ENCODE measurements at places on chromosomes 5 and 9.

GRCh38 chr5:95631991-95632675, 12.2 kb downstream of the GPR150 start:
- H3K27me3 ChIP-seq = no peaks in the 10 kb centered on the region
- H3K27ac ChIP-seq = no peak overlapping the region
- H3K4me3 ChIP-seq = no peak overlapping the region
- no peak for DNase-seq
- no peaks in the 10 kb centered on the region for H3K36me3 ChIP-seq

- peak; percentile 23 for DNase-seq
- no peaks in the 10 kb centered on the region for H3K36me3 ChIP-seq
- no peak overlapping the region for H3K27ac ChIP-seq
- no peaks in the 10 kb centered on the region for H3K27me3 ChIP-seq
- no peaks in the 10 kb centered on the region for H3K4me1 ChIP-seq
- no peak overlapping the region for H3K4me3 ChIP-seq
These were observed 193.1 kb upstream of the PTGER4 start for GRCh38 chr5:40486437-40487275.

GRCh38 chr9:86948074-86948929, 996 bp upstream of the GAS1 start:
- peak; percentile 79 for DNase-seq
- H3K27me3 ChIP-seq = no peaks in the 10 kb centered on the region
- H3K36me3 ChIP-seq = no peaks in the 10 kb centered on the region
- peak overlapping the region; percentile 80 for H3K4me3 ChIP-seq
- H3K27ac ChIP-seq = peak overlapping the region; percentile 92

GRCh38 chr5:14090290-14090689, 52.9 kb upstream of the TRIO start:
- no peak overlapping the region for H3K4me3 ChIP-seq
- no peak overlapping the region for H3K27ac ChIP-seq
- DNase-seq = no peak
- no peaks in the 10 kb centered on the region for H3K4me1 ChIP-seq

GRCh38 chr5:175878021-175878420, 6.6 kb downstream of the CPLX2 start:
- H3K36me3 ChIP-seq = no peaks in the 10 kb centered on the region
- peaks cover 92% of the 10 kb centered on the region for H3K27me3 ChIP-seq
- H3K27ac ChIP-seq = no peak overlapping the region
- peaks cover 11% of the 10 kb centered on the region for H3K4me1 ChIP-seq
- no peak overlapping the region for H3K4me3 ChIP-seq

DNA sequence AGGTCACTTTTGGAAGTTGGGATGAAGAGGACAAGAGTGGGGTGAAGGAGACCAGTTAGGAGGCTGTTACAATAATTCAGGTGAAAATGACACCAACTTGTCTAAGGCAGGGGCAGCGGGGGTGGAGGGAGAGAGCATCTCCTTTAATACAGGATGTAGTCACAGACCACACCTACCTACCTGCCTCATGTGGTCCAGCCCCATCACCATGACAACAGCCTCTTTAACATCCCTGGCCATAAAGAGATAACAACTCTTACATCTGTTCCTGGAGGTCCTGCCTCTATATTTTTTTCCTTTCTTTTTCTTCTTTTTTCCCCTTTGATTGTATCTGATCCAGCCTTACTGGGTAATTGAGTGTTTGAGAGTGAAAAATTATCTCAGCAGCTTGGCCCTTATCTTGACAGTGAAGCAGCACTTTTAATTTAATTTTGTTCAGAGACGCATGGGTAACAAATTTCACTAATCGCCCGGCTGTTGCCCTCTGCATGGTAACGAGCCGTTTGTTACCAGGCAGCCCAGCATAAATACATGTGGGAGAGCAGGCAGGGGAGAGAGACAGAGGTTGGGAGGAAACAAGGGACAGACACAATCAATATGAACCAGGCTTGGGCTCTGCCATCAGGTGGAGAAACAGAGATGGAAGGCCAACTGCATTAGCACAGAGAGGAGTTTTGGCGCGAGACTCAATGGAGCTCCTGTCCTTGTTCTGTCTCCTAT, 338.1 kb downstream of the ASTN2 start:
- no peaks in the 10 kb centered on the region for H3K4me1 ChIP-seq
- no peaks in the 10 kb centered on the region for H3K27me3 ChIP-seq
- no peak overlapping the region for H3K27ac ChIP-seq
- no peaks in the 10 kb centered on the region for H3K36me3 ChIP-seq
- no peak overlapping the region for H3K4me3 ChIP-seq

DNA sequence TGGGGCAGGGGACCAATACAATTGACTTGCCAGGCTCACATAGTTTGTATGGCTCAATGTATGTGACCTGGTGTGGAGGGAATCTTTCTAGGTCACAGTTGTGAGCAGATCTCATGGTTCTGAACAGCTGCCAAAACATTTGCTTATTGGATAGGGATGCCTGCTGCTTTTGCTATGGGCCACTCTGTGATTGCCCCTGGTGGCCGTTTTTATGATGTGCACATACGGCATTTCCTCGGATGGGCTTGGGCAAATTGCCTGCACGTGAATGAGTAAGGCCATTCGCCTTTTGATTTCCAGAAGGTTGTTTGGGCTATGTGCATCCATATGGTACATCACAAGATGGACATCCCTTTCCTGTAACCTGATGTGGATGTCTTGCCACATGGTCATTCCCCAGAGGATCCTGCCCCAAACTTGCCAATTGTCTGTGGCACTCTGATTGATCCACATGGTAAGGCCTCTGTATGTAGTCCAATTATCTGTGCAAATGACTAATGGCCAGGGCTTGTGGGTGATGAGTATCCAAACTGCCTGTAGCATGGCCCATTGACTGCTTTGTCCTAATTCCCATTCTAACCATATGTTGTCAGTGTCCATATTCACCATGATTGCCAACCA, 10.7 kb upstream of the SLC22A4 start:
- peaks cover 5% of the 10 kb centered on the region for H3K4me1 ChIP-seq
- no peaks in the 10 kb centered on the region for H3K27me3 ChIP-seq
- peak; percentile 22 for DNase-seq
- H3K4me3 ChIP-seq = no peak overlapping the region

- no peaks in the 10 kb centered on the region for H3K36me3 ChIP-seq
- DNase-seq = no peak
- H3K4me3 ChIP-seq = no peak overlapping the region
- H3K27me3 ChIP-seq = no peaks in the 10 kb centered on the region
- no peaks in the 10 kb centered on the region for H3K4me1 ChIP-seq
These were observed 24.6 kb upstream of the PTGER4 start for GRCh38 chr5:40655138-40655537.

DNA sequence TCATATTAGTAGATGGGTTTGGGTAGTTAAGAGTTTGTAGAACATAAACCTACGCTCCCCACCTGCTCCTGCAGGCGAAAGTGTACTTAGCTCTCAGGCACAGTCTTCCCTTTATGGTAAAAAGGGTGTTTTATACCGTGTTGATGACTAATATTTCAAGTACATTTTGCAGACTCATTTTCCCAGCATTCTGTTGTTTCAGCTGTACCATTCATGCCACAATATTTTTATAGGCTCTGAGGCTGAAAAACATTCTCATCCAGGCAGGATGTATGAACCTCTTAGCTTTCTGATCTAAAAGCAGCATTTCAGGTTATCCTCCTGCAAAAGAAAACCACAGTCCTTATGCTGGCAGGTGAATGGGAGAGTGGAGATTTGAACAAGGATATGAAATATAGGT, 231.4 kb downstream of the NR2F1-AS1 start:
- no peak overlapping the region for H3K4me3 ChIP-seq
- DNase-seq = no peak
- no peaks in the 10 kb centered on the region for H3K36me3 ChIP-seq
- H3K4me1 ChIP-seq = no peaks in the 10 kb centered on the region
- H3K27me3 ChIP-seq = no peaks in the 10 kb centered on the region
- no peak overlapping the region for H3K27ac ChIP-seq

GRCh38 chr5:17802256-17802655, 168.0 kb downstream of the TAF11L14 start:
- H3K27ac ChIP-seq = no peak overlapping the region
- no peaks in the 10 kb centered on the region for H3K27me3 ChIP-seq
- H3K36me3 ChIP-seq = no peaks in the 10 kb centered on the region
- no peaks in the 10 kb centered on the region for H3K4me1 ChIP-seq
- no peak overlapping the region for H3K4me3 ChIP-seq

- H3K27me3 ChIP-seq = no peaks in the 10 kb centered on the region
- no peak overlapping the region for H3K4me3 ChIP-seq
- no peaks in the 10 kb centered on the region for H3K36me3 ChIP-seq
- no peak for DNase-seq
- H3K27ac ChIP-seq = no peak overlapping the region
- H3K4me1 ChIP-seq = no peaks in the 10 kb centered on the region
These were observed 45.3 kb upstream of the ADAMTSL1 start for GRCh38 chr9:18428661-18429060.

DNA sequence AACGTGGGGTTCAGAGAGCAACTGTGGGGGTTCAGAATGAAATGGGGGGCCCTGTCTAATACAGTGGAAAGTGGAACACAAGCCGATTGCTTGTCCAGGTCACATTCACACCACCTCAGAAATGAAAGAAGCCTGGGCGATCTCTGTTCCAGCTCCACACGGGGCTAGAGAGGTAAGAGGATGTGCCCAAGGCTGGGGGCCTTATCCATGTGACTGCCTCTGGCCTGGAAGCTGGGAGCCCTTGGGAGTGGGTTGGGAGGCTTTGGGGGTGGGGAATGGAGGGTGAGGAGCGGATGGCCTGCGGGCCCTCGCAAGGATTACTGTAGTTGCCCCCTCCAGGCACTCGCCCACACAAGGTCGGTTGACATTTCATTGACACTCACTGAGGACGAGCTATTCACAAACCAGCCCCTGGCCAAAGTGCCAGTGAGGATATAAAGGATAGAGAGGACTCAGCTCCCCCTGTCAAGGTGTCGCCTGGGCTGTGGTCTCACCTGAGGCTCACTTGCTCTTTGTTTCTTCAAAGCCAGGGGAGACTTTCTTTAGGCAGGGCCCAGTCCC, 86.7 kb downstream of the LIFR start:
- no peaks in the 10 kb centered on the region for H3K27me3 ChIP-seq
- H3K4me1 ChIP-seq = peaks cover 21% of the 10 kb centered on the region
- no peak for DNase-seq
- H3K36me3 ChIP-seq = no peaks in the 10 kb centered on the region
- H3K27ac ChIP-seq = no peak overlapping the region
- no peak overlapping the region for H3K4me3 ChIP-seq

DNA sequence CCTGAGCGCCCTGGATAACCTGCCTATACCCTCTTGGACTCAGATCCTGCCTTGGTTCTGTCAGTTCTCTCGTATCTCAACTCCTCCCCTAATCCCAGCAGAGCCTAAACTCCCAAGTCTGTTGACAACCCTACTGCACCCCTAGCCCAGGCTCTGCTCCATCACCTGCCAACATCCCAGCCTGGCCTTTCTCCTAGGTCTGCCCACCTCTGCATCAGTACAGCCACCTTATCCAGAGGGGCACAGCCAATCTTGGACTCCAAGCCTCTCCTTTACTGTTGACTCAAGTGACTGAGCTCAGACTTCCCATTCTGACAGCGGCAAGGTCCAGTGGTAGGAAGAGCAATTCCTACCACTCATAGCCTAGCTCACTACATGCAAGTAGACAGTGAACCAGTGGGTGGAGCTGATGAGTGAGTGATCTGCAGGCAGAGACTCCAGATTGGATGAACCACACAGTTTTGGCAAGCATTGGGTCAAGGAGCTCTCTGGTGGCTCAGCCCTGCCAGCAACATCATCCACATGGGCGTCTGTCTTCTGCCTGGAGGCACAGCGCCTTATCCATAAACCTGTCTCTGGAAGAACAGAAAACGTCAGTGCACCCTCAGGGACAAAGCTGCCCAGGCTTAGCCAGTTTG, 26.5 kb downstream of the TRMO start:
- H3K4me1 ChIP-seq = peaks cover 5% of the 10 kb centered on the region
- peaks cover 35% of the 10 kb centered on the region for H3K36me3 ChIP-seq
- no peak overlapping the region for H3K27ac ChIP-seq
- no peaks in the 10 kb centered on the region for H3K27me3 ChIP-seq

DNA sequence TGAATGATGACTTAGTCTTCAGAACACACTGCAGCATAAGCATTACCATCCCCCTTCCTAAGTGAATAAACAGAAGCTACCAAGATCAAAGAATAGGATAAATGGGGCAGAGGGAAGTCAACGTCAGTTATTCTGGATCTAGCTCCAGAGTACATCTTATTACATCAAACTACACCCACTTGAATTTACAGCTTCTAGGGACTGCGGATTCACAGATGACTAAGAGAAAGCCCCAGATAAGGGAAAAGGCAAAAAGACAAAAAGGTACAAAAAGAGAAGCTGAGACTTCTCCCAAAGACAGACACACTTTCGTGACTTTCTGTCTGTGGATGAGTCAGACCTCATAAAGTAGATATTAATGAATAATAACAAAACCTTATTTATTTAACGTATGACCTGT, 457.9 kb upstream of the BRINP1 start:
- no peak overlapping the region for H3K27ac ChIP-seq
- DNase-seq = no peak
- H3K36me3 ChIP-seq = no peaks in the 10 kb centered on the region
- H3K4me3 ChIP-seq = no peak overlapping the region

DNA sequence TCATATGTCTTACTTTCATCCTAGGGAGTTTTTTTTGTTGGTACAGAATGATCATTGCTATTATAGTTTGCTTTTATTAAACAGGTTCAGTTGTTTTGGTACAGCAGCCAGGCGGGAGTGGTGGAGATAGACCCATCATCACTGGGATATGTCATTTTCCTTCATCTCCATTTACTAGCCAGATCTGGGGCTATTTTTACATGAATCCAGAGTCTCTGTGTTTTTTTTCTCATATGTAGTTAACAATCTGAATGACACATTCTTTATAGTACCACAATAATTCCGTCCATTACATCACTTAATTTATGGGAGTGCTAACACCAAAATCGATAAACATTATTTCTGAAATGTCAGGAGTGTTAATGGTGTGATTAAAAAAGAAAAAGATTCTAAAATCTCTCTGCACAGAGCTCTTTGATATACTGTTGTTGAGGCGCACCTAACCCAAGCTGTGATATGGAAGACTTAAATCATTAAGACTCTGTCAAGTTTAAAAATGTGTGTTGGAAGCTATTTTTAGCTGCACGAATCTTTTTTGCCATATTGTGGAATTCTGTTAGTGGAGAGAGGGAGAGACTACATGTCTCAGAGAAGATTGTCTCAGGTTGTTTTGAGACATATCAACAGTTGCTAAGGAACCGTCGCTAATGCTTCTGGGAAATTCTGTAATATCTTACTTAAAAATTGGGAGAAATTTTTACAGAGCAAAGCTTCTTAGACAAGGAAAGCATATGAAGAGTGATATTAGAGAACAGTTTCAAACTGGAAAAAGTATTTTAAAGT, 59.6 kb downstream of the RPS23 start:
- H3K27me3 ChIP-seq = no peaks in the 10 kb centered on the region
- H3K36me3 ChIP-seq = no peaks in the 10 kb centered on the region
- H3K4me1 ChIP-seq = no peaks in the 10 kb centered on the region
- H3K4me3 ChIP-seq = no peak overlapping the region
- no peak overlapping the region for H3K27ac ChIP-seq
- DNase-seq = no peak

- no peaks in the 10 kb centered on the region for H3K36me3 ChIP-seq
- peak overlapping the region; percentile 85 for H3K4me3 ChIP-seq
- peak; percentile 26 for DNase-seq
- H3K4me1 ChIP-seq = peaks cover 15% of the 10 kb centered on the region
These were observed 1.1 kb downstream of the KIF2A start for GRCh38 chr5:62306896-62307689.

GRCh38 chr5:163303718-163304117, 133.7 kb upstream of the CCNG1 start:
- H3K4me1 ChIP-seq = no peaks in the 10 kb centered on the region
- H3K4me3 ChIP-seq = no peak overlapping the region
- DNase-seq = no peak
- H3K36me3 ChIP-seq = no peaks in the 10 kb centered on the region

GRCh38 chr9:33377089-33377715, 25.2 kb downstream of the AQP7 start:
- peaks cover 12% of the 10 kb centered on the region for H3K4me1 ChIP-seq
- H3K4me3 ChIP-seq = no peak overlapping the region
- no peak for DNase-seq
- no peak overlapping the region for H3K27ac ChIP-seq

Data from stomach (tissue), 19 donors.